ENCODE measurements at places on chromosomes 1 and 21. TPM values are rescaled to one million over a fixed set of nuclear protein-coding genes. Genes with fewer than 3 reads are reported as not detected.

FCN3 gene
- not detected for total RNA-seq

RPRD2 gene
- 6.5 TPM for total RNA-seq

FCRL1 gene
- total RNA-seq: not detected

C1orf198 gene
- total RNA-seq: 100 TPM

RAB7B gene
- 3.1 TPM for total RNA-seq

TMEM59 gene
- 200 TPM for total RNA-seq

LYSMD1 gene
- total RNA-seq: 3.9 TPM

LDLRAD2 gene
- total RNA-seq: not detected

HSPA6 gene
- 2.3 TPM for total RNA-seq

ROR1 gene
- 7.3 TPM for total RNA-seq

GBP5 gene
- total RNA-seq: 0.38 TPM

KIRREL1 gene
- total RNA-seq: 92.4 TPM

HHIPL2 gene
- total RNA-seq: not detected

SPRR2G gene
- not detected for total RNA-seq

SMPDL3B gene
- 0.28 TPM for total RNA-seq

MXRA8 gene
- 141 TPM for total RNA-seq

PLPPR4 gene
- total RNA-seq: 5.2 TPM

PLEKHN1 gene
- 0.28 TPM for total RNA-seq
